ENCODE measurements at places on chromosomes 4 and X. TPM values are rescaled to one million over a fixed set of nuclear protein-coding genes. Genes with fewer than 3 reads are reported as not detected.

Gene PF4V1
- total RNA-seq = not detected

Gene RPS3A
- 1,592 TPM for total RNA-seq

Gene PFKFB1
- 0.10 TPM for total RNA-seq

Gene LCORL
- 4.9 TPM for total RNA-seq

Gene ADH1A
- not detected for total RNA-seq

Gene DRP2
- 0.21 TPM for total RNA-seq

Gene COX7B2
- not detected for total RNA-seq

Gene YTHDC1
- 25.8 TPM for total RNA-seq

Gene NKX3-2
- 0.09 TPM for total RNA-seq

Gene MBNL3
- total RNA-seq = not detected

Gene COL25A1
- total RNA-seq = not detected

Gene CPE
- total RNA-seq = 1.4 TPM

Gene ASB12
- total RNA-seq = not detected

Gene CLIC2
- 0.08 TPM for total RNA-seq

Gene CYSLTR1
- not detected for total RNA-seq

Gene RPL34
- 893 TPM for total RNA-seq

Gene GPR173
- not detected for total RNA-seq

Gene SPATA18
- total RNA-seq = 3.1 TPM

Gene STPG2
- total RNA-seq = not detected

Gene CT45A8
- not detected for total RNA-seq
